ENCODE measurements at places on chromosomes 6 and 20.
A peak's percentile ranks its signal among the peaks of the same experiment; 100 is the strongest.

DNA sequence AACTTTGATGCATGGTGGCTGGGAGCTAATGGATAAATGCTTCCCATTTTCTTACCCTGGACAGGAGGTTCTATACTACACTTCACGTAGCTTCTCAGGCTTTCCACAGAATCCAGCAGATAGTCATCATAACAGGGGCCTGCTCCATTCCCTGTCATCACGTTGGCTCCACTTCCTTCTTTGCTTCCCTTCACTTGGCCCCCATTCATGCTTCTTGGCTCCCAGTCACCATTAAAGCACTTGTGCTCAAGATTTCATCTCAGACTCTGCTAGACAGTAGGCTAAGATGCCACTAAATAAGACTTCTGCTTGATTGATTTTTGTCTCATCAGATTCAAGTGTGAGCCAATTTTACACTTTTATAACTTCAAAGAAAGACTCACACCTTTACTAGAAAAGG lies 134.5 kb upstream of the ENPP5 start:
- DNase-seq: no peak

DNA sequence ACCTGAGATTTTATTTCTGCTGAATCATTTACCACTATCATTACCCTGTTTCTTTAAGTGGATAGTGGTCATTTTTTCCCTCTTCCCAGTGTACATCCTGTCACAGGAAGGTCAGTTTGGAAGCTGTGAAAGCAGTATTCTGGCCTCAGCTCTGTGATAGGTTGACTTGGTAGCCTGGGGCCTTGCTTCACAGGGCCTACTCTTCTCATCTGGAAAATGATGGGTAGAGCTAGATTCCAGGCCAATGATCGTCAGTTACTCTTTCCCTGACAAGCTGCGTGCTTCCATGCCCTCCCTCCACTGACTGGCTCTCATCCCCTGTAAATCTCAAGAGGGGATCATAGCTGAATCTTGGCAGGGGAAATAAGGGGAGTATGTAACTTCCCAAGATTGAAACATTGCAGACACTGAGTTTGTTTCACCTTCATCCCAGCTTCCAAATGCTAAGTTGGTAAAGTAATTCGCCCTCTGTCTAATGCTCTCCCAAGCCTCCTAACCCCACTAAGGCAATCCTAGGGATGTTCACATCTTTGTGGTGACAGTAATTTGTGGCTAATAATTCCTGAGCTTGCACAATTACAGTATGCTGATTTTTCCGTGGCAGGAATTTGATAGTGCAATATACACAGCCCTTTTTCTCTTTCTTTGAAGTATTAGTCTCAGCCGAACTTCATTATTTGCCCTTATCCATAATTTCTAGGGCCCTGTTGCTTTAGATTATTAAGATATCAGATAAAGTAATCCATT lies 51.2 kb downstream of the VAPB start:
- no peak for DNase-seq

- DNase-seq: no peak
Observed at GRCh38 chr6:43493833-43494232, 16.3 kb downstream of the LRRC73 start.

DNA sequence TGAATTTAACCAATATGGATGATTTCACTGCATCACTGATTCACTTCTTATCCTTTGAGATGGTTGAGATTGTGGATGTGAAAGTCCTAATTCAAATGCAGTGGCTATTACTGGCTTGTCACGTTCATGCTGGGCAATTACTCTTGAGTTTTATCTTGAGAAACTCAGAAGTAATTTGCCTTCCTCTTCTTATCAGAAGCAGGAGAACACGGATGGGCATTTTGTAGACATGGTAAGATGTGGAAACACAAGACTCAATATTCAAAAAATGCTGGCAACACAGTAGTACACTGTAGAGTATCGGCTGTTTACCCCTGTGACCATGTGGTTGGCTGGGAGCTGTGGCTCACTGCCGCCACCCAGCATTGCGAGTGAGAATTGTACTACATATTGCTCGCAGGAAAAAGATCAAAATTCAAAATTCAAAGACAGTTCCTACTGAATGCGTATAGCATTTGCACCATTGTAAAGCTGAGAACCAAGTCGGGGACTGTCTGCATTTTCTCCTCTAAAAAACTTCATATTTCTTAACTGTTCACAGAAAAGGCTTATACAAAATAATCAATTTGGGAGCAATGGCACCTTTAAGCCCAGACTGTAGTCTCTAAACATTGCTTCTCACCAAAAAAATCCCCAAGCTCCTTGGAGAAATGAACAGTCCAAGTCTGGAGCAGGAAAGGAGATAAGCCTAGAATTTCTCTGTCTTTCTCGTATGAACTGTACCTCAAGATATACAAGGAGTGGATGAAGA lies 61.9 kb upstream of the ELOVL5 start:
- DNase-seq: no peak

DNA sequence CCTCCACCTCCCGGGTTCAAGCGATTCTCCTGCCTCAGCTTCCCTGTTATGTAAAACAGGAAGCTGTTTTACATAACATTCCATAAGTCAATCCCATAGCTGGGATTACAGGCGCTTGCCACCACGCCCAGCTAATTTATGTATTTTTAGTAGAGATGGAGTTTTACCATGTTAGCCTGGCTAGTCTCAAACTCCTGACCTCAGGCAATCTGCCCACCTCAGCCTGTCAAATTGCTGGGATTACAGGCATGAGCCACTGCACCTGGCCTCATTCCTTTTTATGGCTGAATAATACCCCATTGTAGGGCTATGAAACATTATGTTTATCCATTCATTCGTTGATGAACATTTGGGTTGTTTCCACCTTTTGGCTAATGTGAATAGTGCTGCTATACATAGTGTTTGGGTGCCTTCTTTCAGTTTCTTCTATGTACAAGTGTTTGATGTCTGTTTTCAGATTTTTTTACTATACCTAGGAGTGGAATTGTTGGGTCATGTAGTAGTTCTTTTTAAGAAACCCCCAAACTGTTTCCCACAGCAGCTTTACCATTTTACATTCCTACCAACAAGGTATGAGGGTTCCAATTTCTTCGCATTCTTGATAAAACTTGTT lies 138.7 kb upstream of the COL21A1 start:
- DNase-seq: no peak

GRCh38 chr6:150668900-150669302 lies 69.2 kb downstream of the PLEKHG1 start:
- DNase-seq: no peak

- DNase-seq: no peak
Observed at GRCh38 chr6:87932361-87932760, 115.3 kb upstream of the SPACA1 start.

DNA sequence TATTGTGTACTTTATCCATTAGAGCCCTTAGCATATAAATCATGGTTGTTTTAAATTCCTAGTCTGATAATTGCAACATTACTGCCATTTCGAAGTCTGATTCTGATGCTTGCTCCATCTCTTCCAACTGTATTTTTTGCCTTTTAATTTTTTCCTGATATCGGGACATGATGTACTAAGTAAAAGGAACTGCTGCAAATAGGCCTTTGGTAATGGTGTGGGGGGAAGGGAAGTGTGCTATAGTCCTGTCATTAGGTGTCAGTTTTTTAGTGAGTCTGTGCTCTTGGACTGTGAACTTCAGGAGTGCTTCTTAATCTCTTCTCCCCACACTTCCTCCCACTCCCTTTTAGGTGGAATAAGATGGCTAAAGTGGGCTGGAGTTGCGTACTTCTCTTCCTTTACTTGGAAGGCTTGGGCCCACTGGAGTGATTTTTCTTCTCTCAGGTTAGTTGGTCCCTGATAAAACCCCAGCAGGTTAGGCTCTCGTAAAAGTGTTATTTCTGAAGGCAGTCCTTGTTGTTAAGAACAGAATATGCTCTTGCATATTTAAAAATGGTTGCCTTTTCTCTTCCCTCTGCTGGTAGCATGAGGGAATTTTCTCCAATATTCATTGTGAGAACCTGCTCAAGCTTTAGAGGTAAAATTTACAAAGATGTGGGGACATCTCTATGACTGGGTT lies 18.1 kb downstream of the STXBP5 start:
- no peak for DNase-seq

- no peak for DNase-seq
Observed at GRCh38 chr20:57104651-57105204, 161.7 kb downstream of the BMP7 start.

DNA sequence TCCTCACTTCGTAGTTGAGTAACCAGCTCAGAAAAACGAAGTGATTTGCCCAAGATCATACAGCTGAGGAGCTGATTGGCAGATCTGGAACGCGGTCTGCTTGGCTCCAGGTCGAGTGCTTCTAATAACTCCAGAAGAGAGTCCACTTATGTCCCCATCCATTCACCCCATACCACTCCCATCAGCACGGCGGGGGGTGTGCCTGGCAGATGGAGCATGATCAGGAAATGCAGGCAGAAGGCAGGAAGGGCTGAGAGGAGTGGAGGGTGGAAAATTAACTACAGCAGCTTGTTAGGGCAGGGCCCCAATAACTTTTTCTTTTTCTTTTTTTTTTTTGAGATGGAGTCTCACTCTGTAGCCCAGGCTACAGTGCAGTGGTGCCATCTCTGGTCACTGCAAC lies 15.0 kb downstream of the FITM2 start:
- DNase-seq: no peak

- peak; percentile 10 for DNase-seq
Observed at GRCh38 chr20:2688041-2688591, 4.5 kb upstream of the EBF4 start.

DNA sequence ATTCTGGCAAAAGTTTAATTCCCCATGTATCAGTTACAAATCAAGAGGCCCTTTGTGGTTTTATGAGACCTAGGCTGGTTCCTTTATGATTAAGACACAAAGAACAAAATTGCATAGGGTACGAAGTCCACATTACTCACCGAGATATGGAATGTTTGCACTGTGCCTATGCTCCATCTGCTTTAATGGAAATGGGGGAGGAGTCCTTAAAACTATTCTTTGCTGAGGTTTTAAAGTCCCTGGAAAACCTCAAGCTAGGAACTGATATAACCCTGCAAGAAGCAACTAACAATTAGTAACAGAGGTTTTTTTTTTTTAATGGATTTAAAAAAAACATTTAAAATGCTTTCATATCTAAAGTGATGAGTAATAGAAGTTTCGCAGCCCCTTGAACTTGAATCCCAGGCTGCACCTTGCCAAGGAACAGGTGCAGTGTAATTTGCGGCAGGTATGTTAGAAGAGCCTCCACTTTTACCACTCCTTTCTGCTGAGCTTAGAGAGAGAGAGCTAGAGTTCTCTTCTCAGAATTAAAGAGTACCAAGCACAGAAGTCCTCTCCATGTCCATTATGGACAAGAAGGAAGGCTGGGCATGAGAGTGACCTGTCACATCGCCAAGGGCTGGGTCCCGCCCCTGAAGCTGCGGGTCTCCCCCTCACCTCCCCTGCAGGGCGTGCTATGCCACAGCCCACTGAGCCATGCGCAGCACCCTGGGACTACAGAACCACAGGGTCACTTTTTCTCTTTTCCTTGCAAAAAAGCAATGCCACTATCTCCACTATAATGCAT lies 2.3 kb downstream of the SERPINB1 start:
- DNase-seq: no peak

- no peak for DNase-seq
Observed at GRCh38 chr6:113909224-113909856, 52.2 kb downstream of the MARCKS start.
